Muscle of arm (tissue), 14 donors: ENCODE measurements at places on chromosomes 2 and 18.

- no peak for DNase-seq
Measured at GRCh38 chr2:176581557-176582165, 312.4 kb downstream of the MTX2 start.

DNA sequence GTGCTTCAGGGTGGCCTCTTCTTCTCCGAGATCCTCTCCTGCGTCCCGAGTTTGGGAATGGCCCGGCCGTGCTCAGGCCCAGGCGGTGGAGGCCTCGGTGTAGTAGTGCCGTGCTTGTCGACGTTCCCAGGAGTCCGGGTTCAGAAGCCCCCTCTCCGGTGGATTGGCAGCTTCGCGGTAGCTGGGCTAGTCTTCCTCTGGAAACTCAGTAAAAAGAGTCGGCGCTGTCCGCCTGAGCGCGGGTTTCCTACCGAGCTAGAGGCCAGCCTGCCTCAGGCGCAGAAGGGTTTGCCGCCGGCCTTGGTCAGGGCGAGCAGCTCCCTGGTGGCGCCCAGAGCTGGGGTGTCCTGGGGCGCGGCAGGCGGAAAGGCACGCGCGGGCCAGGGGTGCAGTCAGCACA, 3.2 kb downstream of the RALBP1 start:
- DNase-seq = no peak

GRCh38 chr2:12005886-12006681, 259.7 kb downstream of the LPIN1 start:
- DNase-seq = no peak

DNA sequence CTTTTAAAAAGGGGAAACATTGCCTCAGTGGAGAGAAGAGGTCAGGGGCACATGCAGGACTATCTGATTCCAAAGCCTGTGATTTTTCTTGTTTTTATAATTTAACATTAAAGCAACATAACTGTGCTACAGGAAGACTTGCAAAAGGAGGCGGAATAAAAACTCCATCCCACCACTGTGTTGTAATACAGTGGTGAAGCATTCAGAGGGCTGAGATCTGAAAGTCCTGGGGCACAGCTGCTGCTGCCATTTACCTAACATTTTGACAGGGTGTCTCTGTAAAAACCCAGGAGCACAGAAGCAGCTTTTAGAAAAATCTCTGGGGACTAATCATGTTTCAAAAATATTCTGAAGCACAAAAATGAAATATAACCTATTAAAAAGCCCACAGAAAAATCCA, 97.6 kb downstream of the GRB14 start:
- no peak for DNase-seq

- no peak for DNase-seq
Measured at GRCh38 chr2:241112592-241112991, 10.5 kb upstream of the MTERF4 start.
